ENCODE measurements at places on chromosomes 6 and 20.

GRCh38 chr20:22922987-22923386 lies 112.1 kb upstream of the SSTR4 start:
- DNase-seq, result no peak

DNA sequence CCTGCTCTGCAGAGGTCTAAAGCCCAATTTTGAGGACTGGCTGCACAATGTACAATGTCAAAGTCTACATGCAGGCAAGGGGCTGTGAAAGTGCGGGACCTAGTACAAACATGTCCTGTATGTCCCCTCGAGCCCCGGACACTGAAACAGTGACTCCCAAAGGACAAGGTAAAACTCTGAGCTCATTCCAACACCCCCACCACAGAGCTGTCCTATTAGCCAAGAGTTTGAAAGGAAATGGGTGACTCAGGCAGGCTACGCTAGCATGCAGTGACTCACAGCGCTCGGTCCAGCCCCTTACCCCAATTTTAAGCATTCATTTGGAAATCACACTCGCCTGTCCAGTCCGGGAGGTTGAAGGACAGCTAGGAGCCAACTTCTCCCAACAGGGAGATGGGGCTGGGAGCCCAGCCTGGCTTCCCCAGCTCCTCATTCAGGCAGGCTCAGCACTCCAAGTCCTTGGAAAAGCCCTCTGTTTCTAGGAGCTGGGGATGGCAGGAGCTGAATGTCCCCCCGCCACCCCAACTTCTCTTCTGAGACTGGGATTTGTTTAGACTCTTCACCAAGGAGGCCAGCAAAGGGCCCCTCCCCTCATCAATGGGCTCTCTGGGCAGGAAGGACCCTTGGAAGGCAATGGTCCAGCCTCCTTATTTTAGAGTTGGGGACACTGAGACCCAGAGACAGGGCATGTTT lies 3.9 kb downstream of the SDC4 start:
- DNase-seq, result no peak

DNA sequence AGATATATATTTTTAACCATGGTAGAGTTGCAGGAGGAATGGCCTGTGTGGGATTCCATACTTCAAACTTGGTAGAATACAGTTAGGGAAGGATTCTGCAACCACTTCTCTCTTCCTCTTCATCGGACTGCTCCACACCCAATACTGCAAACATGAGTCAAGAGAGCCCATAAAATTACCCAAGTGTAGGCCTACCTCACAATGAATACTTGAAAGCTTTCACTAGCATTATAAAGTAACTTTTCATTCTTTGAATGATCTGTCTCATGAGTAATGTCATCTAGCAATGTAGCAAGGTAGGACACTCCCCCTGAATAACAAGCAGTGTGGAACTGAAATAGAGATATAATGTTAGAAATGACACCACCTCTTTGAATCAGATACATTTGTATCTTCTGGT lies 79.4 kb downstream of the FOXC1 start:
- DNase-seq, result no peak

- DNase-seq, result no peak
These were observed 41.3 kb downstream of the NTSR1 start for GRCh38 chr20:62749851-62750445.

GRCh38 chr6:73516514-73517489 lies 4.0 kb downstream of the EEF1A1 start:
- no peak for DNase-seq

GRCh38 chr6:146544616-146545182 lies 1.1 kb downstream of the RAB32 start:
- peak; percentile 25 for DNase-seq

DNA sequence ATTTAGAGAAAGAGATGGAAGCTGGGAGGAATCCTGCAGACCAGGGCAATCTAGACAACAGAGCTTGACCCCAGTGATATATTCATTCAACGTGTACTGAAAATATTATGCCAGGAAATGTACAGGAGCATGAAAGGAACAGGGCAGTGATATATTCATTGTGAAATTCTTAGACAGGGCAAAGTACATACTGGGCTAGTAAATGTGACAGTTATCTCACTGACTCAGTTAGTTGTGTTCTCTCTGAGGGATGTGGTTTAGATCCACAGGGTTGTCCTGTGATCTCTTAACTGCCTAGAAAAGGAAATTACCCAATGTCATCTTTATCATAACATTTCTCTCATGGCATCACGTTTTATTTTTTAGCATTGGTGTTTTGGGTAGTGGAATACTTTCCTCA lies 891.3 kb downstream of the EYS start:
- no peak for DNase-seq

DNA sequence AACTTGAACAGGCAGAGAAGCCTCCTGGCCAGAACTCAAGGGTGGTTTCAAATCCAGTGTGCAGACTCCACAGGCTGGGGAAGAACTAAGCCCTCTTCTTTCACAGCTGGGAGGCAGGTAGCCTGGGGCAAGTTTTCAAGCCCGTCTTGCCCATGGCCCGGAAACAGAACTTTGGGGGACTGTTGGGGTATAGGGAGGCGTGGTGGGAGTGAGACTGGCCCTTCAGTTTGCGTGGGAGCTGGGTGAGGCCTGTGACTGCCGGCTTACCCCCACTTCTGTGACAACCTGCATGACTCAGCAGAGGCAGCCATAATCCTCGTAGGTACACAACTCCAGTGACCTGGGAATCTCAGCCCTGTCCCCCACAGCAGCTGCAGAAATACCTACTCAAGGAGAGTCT lies 1125.7 kb downstream of the HACE1 start:
- DNase-seq, result no peak

DNA sequence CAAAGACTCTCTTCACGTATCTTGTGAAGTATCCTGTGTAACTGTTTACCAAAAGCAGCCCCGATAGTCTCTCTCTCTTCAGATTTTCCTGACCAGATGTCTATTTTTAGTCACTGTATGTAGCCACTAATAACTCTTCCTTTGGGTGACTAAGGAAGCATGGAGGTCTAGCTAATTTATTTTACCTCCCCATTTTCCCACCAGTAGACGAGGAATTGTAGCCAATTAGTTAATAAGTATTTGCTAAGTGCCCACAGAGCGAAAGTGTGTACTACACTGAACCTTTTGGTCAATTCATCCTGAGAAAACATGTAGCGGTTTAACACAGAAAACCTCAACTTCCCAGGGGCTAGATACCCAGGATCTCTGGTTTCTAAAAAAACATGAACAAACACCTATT lies 180.6 kb downstream of the TBX18 start:
- no peak for DNase-seq

GRCh38 chr20:34712525-34713192 lies 8.5 kb downstream of the TP53INP2 start:
- DNase-seq, result no peak

GRCh38 chr6:130980310-130981032 lies 82.6 kb downstream of the EPB41L2 start:
- peak; percentile 30 for DNase-seq

DNA sequence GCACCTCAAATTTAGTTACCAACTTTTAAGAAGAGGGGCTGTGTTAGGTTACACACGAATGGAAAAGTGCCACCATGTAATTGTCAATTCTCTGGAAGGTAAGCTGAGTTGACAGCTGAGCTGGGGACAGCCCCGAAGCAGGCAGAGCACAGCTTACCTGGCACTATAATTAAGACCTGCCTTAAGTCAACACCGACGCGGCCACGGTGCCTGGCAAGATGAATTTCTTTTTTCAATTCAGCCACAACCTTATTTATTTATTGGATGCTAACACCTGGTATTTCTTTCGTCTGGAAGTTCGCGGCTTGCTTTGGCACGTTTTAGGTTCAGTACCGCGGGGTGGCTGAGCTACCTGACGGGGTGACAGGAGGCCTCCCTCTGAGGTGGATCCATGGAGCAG lies 40.6 kb upstream of the NFATC2 start:
- no peak for DNase-seq

- DNase-seq, result peak; percentile 74
These were observed 65.8 kb downstream of the EYA4 start for GRCh38 chr6:133306931-133307330.

GRCh38 chr6:165059032-165059431 lies 250.4 kb downstream of the C6orf118 start:
- peak; percentile 11 for DNase-seq

DNA sequence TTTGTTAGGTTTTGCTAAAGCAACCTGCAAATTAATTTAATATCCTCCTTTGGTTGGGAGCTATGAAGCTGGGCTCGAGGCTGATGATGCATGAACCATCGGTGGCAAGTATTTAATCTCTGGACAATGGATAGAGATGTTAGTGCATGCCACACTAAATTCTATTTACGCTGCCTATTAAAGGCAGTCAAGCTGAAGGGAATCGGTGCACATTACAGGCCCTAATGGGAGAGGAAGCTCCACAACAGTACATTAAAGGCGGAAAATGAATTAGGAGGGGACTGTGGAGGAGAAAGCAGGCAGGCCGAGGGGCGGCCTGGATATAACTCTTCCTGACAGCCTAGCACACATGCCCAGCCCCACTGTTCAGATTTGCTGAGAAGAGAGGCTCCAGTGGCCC lies 132.4 kb upstream of the MAFB start:
- no peak for DNase-seq

DNA sequence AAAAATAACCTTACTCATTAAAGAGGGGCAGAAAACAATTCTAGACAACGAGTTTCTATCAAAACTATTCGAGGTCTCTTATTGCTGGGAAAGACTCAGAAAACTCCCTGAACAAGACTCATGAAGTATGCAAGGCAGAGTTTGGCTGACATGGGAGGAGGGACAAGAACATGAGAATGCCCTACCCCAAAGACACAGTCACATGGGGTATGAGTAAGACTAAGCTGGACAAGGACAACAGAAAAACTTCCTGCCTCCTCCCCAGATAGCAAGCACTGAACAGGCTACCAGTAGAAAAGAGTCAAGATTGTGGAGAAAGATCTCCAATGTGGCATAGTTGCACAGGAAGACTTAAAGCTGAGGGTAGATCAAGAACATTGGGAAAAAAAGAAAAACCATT lies 39.7 kb upstream of the PHIP start:
- DNase-seq, result no peak

DNA sequence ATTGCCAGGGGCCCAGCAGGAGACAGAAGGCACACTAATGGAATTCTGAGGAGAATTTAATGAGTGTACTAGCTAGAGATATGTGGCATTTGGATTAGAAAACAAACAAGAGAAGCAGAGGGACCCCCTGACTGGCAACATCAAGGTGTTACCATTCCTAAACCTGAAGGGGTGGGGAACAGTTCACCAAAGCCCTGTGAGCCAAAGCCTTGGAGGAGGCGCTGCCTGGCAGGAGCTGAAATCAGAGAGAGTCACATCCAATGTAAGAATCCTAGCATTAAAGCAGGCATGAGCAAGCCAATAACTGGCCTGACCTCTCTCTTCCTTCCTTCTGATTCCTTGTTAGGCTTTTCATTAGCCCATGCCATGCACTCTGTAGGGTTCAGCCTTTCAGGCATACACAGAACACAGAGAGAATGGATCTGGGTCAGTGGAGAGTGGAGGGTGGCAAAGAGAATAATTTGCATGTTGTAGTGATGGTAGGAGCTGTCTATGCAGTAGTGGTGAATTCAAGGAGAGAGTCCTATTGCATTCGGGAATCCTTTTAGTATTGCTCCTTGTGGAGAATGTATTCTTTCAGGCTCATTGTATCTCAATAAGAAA lies 367.2 kb upstream of the MAN1A1 start:
- DNase-seq, result no peak

- DNase-seq, result no peak
These were observed 141.9 kb downstream of the PDE7B start for GRCh38 chr6:135993361-135993760.

- no peak for DNase-seq
These were observed 195.2 kb upstream of the PROKR2 start for GRCh38 chr20:5511930-5512329.

DNA sequence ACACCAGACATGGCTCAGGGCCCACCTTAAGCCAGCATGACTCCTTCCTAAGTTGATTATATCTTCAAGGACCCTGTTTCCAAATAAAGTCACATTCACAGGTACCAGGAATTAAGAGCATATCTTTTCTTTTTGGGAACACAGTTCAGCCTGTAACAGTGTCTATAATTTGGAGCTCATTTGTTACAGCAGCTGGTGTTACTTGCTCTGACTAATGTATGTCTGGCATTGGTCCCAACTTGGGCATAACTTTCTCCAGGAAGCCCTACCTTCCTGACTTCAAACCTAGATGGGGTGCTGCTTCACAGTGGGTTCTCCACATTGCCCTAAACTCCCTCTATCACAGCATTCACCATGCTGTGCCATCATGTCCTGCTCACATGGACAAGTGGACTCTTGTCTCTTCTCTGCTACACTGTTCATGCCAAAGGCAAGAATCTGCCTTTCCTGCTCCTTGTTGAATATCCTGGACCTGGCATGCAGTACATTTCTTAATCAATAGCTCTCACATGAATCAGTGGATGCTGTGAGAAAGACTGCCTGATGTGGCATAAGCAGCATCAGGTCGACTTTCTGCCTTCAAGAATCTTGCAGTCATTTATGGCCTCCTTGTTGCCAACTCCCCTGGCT lies 117.4 kb upstream of the FOXA2 start:
- no peak for DNase-seq

DNA sequence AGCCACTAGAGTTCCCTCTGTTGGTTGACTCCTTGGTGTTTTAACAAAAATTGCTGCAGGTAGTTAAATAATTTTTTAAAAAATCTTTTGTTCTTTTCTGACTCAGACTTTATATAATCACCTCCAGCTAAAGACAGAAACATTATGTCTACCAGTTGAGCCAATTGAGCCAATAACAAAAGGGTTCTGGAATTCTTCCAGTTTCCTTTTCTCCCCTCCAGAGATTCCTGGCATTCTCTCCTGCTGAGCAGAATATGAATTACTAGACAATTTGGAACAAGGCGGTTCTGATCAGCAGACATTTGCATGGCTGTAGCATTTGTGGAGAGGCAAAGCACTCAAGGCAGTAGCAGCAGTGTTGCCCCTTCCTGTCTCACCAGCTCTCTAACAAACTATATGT lies 144.0 kb upstream of the SLC35B3 start:
- peak; percentile 11 for DNase-seq

Data from muscle of leg (tissue), 16 donors.